ENCODE measurements at places on chromosomes 5 and 9. TPM values are rescaled to one million over a fixed set of nuclear protein-coding genes. Genes with fewer than 3 reads are reported as not detected.

Gene OCLN
- 29.5 TPM for polyA plus RNA-seq

Gene MLANA
- 0.93 TPM for polyA plus RNA-seq

Gene FOXD4L3
- not detected for polyA plus RNA-seq

Gene NPR3
- polyA plus RNA-seq, result 19.3 TPM

Gene FTMT
- not detected for polyA plus RNA-seq

Gene NRARP
- polyA plus RNA-seq, result 7.4 TPM

Gene VPS13A
- polyA plus RNA-seq, result 28.8 TPM

Gene DBH
- polyA plus RNA-seq, result 1.4 TPM

Gene TOPORS
- polyA plus RNA-seq, result 25.4 TPM

Gene COL23A1
- polyA plus RNA-seq, result 7.1 TPM

Gene PCDHA9
- polyA plus RNA-seq, result 0.08 TPM

Gene PTTG1
- 80.3 TPM for polyA plus RNA-seq

Gene DOCK8
- polyA plus RNA-seq, result 12.9 TPM

Gene TAS2R1
- 0.13 TPM for polyA plus RNA-seq

Gene GNE
- 18.3 TPM for polyA plus RNA-seq

Gene GPR151
- not detected for polyA plus RNA-seq

Gene FAM151B
- polyA plus RNA-seq, result 1.4 TPM

Gene ARSI
- 2.8 TPM for polyA plus RNA-seq

Gene SPATA31C1
- polyA plus RNA-seq, result 0.55 TPM

Gene HK3
- polyA plus RNA-seq, result 0.99 TPM

Gene NPM1
- polyA plus RNA-seq, result 1,771 TPM

Gene UTP15
- 15.2 TPM for polyA plus RNA-seq

Measured in renal pelvis (tissue), 12 donors.